ENCODE measurements at places on chromosomes 2 and 18.

- DNase-seq: no peak
These were observed 303.5 kb downstream of the CDCA7 start for GRCh38 chr2:173657996-173658717.

DNA sequence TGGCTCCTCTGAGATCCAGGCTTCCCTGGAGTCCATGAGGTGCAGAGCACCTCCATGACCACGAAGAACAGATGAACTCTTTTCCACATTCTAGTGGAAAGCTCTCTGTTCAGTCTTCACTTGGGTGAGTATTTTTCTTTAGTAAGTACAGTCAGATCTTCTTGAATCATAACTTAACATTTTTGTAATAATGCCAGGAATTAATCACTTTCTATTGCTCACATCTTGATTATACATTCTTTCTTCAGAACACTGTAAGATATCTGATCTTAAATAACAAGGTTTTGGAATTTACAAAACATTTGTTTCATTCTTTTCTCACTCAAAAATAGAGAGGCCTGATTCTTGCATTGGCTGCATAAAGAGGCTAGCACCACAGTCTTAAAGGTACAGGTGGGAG is 45.4 kb upstream of the RND3 start:
- no peak for DNase-seq

- DNase-seq: no peak
These were observed 248.2 kb upstream of the RBMS1 start for GRCh38 chr2:160741815-160742214.

DNA sequence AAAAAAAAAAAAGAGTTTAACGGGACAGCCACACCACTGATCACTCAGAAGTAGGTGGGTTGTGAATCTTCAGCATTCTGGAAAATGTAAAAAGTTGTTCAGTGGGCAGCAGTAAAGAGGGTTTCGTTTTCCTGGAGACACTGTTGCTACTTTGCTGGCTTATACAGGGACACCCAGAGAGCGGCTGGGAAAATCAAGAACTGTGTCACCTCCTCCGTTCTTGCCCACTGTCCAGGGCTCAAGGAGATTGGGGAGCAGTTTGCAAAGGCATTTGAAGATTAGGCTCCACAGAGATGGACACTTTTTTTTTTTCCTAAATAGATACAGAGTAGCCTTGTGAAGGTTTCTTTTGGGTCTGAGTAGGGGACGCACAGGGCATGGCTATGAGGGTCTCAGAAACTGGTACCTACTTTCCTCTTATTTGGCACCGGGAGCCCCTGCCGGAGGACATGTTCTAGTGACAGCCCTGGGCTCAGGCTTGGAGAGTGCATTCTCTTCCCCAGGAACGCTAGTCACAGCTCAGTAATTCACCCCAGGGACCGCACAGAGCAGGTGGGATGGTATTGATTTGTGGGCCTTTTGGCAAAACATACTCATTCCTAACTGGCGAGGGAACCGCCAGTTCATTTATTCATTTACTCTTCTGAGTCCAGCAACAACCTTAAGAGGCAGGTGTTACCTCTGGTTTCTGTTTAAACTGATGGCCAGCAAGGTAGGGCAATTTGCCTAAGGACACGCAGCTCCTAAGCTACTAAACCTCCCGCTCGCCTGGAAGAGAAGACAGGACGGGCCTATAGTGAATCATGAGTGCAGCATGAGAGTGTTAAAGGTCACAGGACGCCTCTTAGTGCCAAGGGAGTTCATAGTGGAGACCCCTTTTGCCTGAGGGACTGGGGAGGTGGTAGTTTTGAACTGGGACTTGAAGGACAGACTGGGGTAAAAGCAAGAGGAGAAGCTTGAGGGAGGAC is 53.1 kb downstream of the HPCAL1 start:
- no peak for DNase-seq

DNA sequence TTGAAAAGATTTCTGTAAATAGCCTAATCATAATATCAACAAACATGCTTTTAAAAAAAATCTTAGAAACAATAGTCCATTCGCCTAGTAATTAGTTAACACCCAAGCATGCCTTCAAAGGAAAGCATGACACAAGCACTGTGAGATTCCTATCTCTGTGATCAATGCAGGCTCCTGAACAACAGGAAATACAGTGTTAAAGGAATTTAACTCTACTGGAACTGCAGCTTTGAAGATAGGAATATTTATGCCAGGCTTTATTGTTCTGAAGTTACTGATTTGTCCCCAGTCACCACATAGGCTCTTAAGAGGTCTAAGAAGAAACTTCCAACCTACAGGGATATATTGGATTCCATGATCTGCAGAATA is 15.4 kb upstream of the FAM124B start:
- DNase-seq: no peak

GRCh38 chr2:61512768-61513398 is 25.3 kb downstream of the XPO1 start:
- no peak for DNase-seq

GRCh38 chr2:81895620-81896250 is 1591.2 kb upstream of the LRRTM1 start:
- DNase-seq: no peak

DNA sequence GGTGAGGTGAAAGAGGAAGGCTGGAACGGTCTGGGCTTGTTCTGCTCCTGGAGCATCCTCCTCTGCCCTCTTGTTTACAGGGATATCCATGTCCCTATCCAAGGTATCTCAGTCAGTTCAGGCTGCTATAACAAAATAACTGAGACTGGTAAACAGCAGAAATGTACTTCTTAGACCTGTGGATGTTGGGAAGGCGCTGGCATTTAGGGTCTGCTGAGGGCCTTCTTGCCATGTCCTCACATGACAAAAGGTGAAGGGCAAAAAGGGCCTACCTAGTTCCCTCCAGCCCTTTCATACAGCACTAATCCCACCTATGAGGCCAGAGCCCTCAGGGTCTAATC is 65.6 kb downstream of the INPP4A start:
- DNase-seq: no peak

DNA sequence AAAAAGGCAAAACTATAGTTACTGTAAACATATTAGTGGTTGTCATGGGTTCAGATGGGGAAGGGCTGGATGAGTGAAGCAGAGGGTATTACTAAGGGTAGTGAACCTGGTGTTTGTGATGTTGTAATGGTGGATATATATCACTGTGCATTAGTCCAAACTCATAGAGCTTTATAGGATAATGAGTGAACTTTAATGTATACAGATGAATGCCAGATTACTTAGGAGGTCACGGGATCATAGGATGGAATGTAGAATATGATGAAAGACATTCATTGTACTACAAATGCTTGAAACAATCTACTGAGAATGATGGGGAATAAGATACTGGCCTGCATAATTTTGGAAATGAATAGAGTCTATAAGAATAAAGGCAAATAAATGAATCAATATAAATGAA is 226.7 kb upstream of the ZNF804A start:
- DNase-seq: no peak

DNA sequence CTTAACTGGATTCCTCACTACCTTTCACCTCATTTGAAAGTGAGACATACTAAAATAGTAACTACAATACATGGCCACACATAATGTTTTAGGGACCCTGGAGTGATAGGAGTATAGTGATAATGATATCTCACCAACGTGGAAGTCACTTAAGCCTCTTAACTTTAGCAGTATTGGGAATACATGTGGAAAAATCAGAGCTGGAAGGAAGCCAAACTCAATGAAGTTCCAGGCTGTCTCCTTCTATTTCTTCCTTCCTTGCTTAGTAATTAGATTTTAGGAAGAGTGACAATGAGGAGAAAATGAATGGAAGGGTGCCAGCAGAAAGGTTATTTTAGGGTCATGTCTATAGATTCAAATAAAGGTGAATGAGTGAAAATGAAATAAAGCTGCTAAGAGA is 387.3 kb downstream of the PLCL1 start:
- DNase-seq: no peak

DNA sequence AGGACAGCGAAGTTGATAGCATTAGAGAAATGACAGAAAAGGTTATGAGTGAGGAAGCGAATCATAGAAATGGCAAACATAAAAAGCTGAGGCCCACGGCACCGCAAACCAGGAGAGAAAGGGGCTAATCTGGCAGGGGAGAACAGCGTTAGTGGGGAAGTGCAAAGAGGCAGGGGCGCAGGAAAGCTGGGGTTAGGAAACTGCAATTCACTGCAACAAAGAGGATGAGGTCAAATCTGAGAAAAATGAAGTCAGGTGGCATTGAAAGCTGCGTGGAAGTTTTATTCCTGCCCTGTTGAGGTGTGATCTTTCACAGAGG is 653 bp upstream of the ABI2 start:
- DNase-seq: no peak

- no peak for DNase-seq
These were observed 761.6 kb downstream of the DSC3 start for GRCh38 chr18:30280861-30281470.

DNA sequence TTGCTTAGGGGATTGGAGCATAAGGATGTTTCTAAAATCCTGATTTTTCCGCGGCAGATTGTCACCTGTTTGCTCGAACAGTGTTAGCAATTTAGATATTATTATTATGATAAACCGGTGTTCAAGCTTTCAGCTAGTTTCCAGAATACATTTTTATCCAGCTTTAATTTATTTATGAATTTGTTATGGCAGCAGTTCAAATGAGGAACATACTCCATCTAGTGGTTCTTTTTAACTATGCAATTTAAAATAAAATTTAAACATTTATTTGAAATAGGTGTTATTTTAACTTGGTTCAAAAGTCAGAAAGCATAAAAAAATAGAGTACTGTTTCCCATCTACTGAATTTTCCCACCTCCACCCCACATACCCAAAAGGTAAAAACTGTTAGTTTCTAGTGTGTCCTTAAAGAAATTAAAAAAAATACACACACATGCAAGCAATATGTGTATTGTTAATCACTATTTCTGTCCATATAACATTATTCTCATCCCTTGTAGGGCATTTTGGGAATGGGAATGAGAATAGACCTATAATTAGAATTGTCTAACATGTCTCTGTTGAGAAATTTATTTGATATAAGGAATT is 23.2 kb downstream of the ACOXL start:
- DNase-seq: no peak

DNA sequence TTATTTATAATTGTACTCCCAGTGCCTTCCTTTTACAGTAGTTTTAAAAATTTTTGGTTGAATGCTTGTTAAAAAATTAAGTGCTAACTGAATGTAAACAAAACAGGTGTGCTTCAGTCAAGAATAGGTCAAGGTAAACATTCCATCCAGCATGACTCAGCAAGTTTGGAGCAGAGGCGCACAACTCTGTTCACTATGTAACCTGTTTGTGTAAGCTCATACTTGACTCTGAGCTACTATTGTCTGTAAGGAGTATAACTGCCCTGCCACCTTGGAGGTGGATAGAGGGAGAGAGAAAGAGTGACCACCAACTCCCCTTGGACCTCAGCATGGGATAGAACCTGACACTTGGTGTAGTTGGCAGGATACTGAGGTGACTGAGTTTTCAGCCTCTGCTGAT is 207.4 kb upstream of the SYT4 start:
- DNase-seq: no peak

All from cortex of kidney (tissue), 1 donor.